ENCODE measurements at places on chromosomes 16 and 17.
A peak's percentile ranks its signal among the peaks of the same experiment; 100 is the strongest.

DNA sequence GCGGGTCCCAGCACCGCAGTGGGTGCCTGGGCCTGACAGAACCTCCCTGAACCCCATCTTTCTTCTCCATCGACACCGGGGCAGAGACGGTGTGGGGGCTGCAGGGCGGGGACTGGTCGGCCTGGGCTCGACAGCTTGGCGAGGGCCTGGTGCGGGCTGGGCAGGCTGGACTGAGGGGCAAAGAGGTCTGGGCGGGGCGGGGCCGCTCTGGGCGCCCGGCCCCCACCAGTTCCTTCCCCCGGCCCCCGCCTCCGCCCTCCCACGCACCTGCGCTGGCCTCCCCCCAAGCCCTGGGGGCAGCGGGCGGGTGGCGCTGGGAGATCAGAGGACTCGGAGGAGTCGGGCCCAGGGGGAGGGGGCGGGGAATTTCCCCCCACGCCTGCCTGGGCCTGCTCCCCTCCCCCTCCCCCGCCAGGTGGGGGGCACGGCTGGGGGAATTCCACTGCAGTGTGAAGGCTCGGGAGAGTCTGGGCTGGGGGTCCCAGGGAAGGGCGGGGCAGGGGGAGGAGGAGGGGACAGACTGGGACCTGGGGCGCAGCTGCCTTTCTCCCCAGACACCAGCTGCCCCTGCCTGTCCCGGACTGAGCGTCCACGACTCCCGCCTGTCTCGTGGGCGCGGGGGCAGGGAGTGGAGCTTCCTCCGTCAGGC, 877 bp upstream of the KREMEN2 start:
- DNase-seq = no peak

DNA sequence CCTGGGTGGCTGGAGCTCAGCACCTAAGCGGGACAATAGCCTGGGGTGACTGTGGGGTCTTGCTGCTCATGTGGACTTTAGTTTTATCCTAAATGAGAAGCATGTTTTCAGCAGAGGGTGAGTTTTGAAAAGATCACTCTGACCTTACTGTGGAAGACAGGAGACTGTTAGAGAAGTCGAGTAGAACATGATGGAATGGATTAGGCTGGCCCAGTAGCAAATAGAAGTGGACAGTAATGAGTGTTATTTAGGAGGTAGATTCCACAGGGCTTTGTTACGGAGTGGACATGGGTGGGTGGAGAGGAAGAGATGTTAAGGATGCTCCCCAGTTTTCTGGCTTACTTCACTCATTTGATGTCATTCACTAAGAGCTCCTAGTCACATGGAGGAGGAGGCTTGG, 73.3 kb upstream of the TBX2 start:
- no peak for DNase-seq

GRCh38 chr16:787321-787966, 737 bp downstream of the RPUSD1 start:
- no peak for DNase-seq

DNA sequence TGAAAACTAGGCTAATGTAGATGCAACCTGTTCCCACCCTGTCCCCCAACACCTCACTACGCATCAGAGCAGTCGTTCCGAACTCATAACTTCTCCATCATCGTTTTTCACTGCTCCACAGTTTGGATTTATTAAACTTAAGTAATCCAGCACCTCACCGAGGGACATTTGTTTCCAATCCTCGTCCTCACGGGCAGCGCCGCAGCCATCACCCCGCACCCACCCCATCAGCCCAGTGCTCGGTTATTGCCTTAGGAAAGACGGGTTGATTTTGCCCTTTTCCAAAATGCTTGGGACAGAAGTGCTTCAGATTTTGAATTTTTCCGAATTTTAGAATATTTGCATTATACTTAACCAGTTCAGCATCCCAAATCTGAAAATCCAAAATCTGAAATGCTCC, 71.0 kb upstream of the DOC2B start:
- no peak for DNase-seq

DNA sequence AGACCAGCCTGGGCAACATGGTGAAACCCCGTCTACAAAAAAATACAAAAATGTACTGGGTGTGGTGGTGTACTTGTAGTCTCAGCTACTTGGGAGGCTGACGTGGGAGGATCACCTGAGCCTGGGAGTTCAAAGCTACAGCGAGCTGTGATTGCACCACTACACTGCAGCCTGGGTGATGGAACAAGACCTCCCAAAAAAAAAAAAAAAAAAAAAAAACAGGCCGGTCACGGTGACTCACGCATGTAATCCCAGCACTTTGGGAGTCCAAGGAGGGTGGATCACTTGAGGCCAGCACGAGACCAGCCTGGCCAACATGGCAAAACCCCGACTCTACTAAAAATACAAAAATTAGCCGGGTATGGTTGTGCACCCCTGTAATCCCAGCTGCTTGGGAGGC, 12.7 kb upstream of the APPBP2 start:
- DNase-seq = no peak

DNA sequence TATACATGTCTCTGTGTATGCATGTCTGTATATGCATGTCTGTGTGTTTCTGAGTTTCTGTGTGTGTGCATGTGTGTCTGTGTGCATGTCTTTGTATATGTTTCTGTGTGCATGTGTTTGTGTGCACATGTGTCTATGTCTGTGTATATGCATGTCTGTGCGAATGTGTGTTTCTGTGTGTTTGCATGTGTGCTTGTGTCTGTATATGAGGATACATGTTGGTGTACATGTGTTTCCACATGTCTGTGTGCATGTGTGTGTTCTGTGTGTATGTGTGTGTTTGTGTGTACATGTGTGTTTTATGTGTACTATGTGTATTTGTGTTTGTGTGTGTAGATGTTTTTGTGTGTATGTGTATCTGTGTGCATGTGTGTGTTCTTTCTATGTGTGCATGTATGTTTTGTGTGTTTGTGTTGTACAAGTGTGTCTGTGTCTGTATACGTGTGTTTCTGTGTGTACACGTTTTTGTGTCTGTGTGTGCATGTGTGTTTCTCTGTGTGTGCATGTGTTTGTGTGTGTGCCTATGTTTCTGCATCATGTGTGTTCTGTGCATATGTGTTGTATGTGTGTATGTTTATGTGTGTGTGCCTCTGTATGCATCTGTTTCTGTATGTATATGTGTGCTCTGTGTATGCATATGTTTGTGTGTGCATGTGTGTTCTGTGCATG, 8.9 kb upstream of the RAB37 start:
- DNase-seq = no peak

DNA sequence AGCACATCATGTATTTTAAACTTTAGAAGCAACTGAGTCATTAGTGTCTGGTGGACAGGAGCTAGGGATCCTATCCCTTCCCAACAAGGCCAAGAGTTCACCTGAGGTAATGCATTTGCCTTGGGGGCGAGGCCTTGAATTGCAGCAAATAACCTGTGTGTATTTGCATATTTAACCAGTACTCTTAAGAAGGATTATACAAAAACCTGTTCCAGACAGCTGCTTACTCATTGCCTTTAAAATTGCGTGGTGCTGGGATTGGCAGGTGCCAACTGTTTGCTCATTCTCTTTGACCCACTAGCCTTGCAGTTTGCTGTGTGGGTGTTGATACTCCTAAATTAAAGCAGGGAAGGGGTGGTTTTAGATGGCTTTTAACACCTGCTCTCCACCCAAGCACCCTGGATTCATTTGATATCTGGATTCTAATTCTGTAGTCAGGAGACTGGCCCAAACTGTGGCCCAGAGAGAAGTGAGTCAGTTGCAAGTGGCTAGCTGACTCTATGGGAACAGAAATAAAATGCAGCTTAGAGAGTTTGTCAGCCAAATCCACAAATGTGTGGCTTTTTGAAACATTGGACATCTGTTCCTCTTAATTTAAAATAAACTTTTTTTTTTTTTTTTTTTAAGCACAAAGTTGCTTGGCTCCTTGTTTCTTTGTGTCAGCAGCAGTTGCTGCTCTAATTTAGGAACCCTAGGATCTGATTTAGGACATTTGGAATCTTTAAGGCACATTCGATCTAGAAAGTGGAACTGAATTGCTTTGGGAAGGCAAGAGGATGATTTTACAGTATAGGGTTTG, 46.9 kb downstream of the TUBD1 start:
- DNase-seq = no peak

DNA sequence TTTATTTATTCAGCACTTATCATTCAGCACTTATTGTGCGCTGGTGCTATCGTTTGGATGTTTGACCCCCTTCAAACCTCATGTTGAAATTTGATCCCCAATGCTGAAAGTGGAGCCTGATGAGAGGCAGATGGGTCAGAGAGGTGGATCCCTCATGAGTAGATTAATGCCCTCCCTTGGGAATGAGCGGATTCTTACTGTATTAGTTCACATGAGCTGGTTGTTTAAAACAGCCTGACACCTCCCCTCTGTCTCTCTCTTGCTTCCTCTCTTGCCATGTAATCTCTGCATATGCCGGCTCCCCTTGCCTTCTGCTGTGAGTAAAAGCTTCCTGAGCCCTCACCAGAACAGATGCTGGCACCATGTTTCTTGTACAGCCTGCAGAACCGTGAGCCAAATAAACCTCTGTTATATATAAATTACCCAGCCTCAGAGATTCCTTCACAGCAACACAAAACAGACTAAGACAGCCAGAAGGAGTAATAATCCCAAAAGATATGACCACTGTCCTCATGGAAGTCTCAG, 111.1 kb downstream of the CACNG3 start:
- DNase-seq = no peak

DNA sequence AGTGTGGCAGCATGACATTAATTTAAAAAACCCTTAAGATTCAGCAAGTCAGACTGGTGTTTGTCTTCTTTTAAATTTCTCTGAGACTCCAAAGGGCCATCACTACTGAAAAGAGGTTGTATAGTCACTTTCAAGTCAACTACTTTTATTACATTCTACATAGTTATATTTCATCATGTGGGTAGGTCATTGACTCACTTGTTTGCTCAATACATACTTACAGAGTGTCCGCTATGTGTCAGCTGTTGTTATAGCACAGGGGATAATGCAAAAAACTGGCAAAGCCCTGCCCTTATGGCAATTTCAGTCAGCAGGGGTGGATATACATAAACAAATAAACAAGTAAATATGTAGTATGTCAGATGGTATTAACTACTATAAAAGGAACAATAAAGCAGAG, 2.5 kb upstream of the MYH4 start:
- no peak for DNase-seq

DNA sequence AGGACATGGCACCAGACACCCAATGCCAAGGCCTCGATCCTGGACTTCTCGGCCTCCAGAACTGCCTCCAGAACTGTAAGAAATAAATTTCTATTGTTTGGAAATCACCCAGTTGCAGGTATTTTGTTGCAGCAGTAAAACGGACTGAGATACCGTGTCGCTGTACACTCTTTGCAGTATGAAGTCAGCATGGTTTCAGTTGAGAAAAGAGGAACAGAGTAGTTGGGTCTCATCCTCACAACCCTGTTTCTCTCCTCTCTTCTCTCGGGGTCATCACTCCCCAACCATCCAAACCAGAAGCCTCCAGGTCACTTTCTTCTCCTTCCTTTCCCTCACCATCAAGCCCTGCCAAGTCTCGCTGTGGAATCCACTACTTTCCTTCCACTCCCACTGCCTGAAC, 77.8 kb downstream of the ADCY9 start:
- DNase-seq = no peak

DNA sequence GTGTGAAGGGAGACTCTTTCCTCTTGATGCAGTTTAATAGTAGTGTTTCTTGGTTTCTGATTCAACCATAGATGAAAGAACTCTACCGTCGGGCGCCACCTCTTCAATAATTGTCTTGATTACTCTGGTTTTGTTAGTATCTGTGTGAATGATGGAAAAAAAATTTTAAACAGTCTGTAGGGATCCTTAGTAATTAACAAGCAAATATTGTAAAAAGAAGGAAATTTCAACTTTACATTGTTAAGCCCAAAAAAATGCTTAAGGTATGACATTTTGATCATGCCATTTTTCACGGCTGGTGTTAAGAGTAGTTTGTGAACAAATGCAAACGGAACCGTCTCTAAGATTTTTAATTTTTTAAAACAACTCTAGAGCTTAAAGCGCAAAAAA, 4.1 kb downstream of the KRT10 start:
- DNase-seq = no peak

DNA sequence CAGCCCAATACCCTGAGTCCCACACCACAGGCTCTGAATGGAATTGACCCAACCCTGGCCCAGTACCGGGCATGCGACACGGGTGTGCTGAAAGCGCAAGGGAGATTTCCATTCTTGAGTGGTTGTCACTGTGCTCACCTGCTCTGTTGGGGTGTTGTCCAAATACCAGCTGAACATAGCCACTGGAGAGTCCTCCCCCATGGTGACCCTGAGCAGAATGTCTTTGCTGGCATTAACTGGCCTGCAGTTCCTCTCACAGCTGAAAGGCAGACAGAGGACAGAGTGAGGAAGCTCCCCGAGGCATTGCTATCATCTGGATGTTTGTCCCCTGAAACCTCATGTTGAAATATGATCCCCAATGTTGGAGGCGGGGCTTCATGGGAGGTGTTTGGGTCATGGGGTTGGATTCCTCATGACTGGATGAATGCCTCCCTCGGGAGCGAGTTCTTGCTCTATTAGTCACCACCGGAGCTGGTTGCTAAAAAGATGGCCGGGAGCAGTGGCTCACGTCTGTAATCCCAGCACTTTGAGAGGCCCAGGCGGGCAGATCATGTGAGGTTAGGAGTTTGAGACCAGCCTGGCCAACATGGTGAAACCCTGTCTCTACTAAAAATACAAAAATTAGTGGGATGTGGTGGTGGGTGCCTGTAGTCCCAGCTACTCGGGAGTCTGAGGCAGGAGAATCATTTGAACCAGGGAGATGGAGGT, 57.3 kb upstream of the BCO1 start:
- DNase-seq = no peak

- no peak for DNase-seq
These were observed 484.1 kb upstream of the SALL1 start for GRCh38 chr16:51635181-51635580.

DNA sequence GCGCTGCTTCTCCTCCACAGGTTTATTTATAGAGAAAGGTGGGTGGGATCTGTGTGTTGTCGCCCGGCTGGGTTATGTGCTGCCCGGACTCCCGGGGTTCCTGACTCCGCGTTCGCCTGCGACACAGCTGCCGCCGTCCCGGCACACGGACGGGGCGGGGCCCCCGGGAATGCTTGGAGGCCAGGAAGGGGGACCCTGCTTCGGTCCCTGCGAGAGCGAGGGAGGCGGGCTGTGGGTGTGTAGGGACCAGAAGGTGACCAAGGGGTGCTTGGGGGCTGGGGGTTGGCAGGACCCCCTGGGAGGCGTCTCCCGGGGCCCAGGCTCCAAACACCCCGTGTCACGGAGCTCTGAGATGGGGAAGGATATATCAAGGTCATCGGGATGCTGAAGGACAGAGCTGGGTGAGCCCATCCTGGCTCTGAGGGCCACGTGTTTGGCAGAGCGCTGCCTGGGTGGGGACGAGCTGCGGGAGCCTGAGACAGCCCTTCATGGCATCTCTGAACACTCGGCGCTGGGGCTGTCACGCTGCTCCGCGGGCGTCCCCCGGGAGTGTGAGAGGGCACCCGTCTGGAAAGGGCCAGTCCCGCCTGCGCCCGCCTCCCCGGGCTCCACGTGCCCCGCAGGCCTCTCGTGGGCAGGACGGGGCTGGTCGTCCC, 4.2 kb downstream of the CACNA1H start:
- DNase-seq = no peak

GRCh38 chr16:85420501-85421337, 192.4 kb upstream of the GSE1 start:
- peak; percentile 78 for DNase-seq

- no peak for DNase-seq
These were observed 333.7 kb downstream of the SEC14L1 start for GRCh38 chr17:77474292-77474988.

GRCh38 chr16:73126525-73126853, 78.6 kb upstream of the ZFHX3 start:
- DNase-seq = no peak

All from T-helper 2 cell treated with Interferon-gamma antibody and Interleukin-4, amounts not matched to agents 5 μg/mL and 100 μg/mL, for 36 hours (primary cell).